IPS DF 6.9 (cell line): ENCODE measurements at places on chromosomes 2 and 18.

- H3K27ac ChIP-seq, result no peak overlapping the region
- no peaks in the 10 kb centered on the region for H3K36me3 ChIP-seq
These were observed 92.6 kb downstream of the EPB41L3 start for GRCh38 chr18:5451150-5451549.

GRCh38 chr2:150357770-150358467 is 129.5 kb downstream of the RND3 start:
- no peaks in the 10 kb centered on the region for H3K4me1 ChIP-seq
- no peaks in the 10 kb centered on the region for H3K36me3 ChIP-seq
- no peak overlapping the region for H3K4me3 ChIP-seq
- no peaks in the 10 kb centered on the region for H3K27me3 ChIP-seq
- H3K27ac ChIP-seq, result no peak overlapping the region

DNA sequence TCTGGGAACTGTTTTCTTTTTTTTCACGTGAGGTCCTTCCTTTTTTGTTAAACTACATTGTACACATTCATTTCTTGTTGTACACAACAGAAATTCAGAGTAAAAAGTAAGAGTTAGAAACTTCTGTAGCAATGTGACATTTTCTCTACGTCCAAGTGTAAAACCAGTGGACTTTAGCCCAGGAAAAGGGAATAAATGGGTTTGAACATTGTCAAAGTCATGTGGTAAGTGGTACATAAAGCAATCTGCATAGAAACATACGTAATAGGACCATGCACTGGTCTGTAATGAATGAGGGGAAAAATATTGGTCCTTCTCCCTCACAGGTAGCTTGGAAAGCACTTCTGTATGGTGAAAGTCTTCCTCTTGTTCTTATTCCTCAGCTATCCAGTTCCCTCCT is 421.4 kb downstream of the SETBP1 start:
- no peak for DNase-seq
- no peak overlapping the region for H3K4me3 ChIP-seq
- no peaks in the 10 kb centered on the region for H3K27me3 ChIP-seq
- no peaks in the 10 kb centered on the region for H3K36me3 ChIP-seq

GRCh38 chr18:42765302-42765701 is 350.2 kb downstream of the RIT2 start:
- no peaks in the 10 kb centered on the region for H3K27me3 ChIP-seq
- no peaks in the 10 kb centered on the region for H3K4me1 ChIP-seq
- H3K27ac ChIP-seq, result no peak overlapping the region
- no peak for DNase-seq

DNA sequence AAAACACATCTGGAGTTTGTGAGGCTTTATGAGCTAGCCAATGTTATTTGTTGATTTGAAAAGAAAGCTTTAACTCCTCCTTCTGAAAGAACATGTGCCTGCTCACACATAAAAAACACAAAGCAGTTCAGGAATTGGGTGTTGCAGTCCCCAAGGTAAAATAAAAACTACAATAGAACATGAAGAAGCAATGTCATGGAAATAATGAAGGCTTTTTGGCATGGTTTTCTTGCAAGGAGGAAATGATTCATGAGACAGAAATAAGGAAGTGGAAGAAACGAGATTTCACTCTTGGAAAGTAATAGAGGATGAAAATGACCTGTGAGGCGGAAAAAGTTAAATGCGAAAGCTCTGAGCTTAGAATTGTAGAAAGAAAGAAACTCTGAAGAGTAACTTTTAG is 81.1 kb downstream of the TRIB2 start:
- no peaks in the 10 kb centered on the region for H3K4me1 ChIP-seq
- no peaks in the 10 kb centered on the region for H3K36me3 ChIP-seq
- no peak for DNase-seq
- H3K27me3 ChIP-seq, result no peaks in the 10 kb centered on the region
- H3K27ac ChIP-seq, result no peak overlapping the region
- H3K4me3 ChIP-seq, result no peak overlapping the region

- no peak overlapping the region for H3K27ac ChIP-seq
- H3K4me1 ChIP-seq, result no peaks in the 10 kb centered on the region
- no peak for DNase-seq
- no peaks in the 10 kb centered on the region for H3K36me3 ChIP-seq
- no peak overlapping the region for H3K4me3 ChIP-seq
These were observed 91.5 kb downstream of the ALK start for GRCh38 chr2:29829841-29830240.

DNA sequence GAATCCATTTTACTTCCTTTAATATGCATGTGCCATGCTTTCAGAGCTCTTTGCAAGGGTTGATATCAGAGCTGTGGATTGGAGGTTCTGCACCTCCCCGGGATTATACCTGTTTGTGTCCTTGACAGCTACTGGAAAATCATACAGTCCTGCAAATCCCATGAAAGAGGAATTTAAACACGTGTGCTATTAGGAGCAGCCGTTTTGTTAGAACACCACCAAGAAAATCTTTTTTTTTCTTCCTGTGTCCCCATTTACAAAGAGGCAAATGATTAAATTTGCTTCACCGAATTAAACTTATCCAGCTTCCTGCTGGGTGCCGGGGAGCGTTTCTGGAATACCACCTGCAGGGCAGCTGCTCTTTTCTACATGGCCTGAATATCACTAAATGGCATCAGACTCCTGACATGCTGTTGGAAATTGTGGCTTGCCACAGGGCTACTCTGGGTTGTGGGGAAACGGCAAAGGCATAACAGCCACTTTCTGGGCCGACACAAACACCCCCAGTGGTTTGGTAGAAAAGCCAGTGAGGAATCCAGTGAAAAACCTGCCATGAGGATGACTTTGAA is 23.4 kb upstream of the SOX11 start:
- no peak overlapping the region for H3K4me3 ChIP-seq
- no peak overlapping the region for H3K27ac ChIP-seq
- H3K4me1 ChIP-seq, result no peaks in the 10 kb centered on the region
- DNase-seq, result no peak

DNA sequence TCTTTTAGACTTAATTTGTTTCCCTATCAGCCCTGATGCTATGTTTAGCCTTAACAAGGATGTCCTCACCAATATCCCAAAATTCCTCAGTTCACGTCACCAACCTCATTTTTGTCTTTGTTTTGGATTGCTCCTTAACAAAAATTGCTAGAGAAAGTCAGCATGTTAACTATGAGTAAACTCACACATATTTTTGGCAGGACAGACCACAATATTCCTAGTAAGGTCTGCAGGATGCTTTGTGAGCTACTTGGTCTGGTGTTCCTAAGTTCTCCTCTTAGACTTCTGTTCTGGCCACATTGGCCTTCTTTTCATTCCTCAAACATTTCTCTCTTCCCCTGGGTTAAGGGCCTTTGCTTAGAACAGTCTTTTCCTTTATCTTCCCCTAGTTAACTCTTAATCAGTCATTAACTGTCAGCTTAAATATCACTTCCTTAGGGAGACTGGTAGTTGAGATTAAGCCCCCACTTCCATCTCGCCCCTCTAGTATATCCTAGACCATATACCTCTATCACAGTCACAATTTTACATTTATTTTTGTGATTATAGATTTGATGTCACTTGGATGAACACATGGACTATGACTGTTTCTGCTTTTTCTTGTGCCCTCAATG is 116.2 kb downstream of the ADCYAP1 start:
- H3K4me3 ChIP-seq, result no peak overlapping the region
- H3K36me3 ChIP-seq, result no peaks in the 10 kb centered on the region
- no peak for DNase-seq
- H3K4me1 ChIP-seq, result no peaks in the 10 kb centered on the region; the same call in 1 of the 2 replicates
- no peak overlapping the region for H3K27ac ChIP-seq
- no peaks in the 10 kb centered on the region; the same call in 1 of the 2 replicates for H3K27me3 ChIP-seq

- H3K27ac ChIP-seq, result no peak overlapping the region
- H3K4me3 ChIP-seq, result no peak overlapping the region
- H3K4me1 ChIP-seq, result no peaks in the 10 kb centered on the region
- H3K36me3 ChIP-seq, result no peaks in the 10 kb centered on the region
- DNase-seq, result no peak
- H3K27me3 ChIP-seq, result no peaks in the 10 kb centered on the region
These were observed 41.4 kb upstream of the ALPP start for GRCh38 chr2:232336981-232337720.

DNA sequence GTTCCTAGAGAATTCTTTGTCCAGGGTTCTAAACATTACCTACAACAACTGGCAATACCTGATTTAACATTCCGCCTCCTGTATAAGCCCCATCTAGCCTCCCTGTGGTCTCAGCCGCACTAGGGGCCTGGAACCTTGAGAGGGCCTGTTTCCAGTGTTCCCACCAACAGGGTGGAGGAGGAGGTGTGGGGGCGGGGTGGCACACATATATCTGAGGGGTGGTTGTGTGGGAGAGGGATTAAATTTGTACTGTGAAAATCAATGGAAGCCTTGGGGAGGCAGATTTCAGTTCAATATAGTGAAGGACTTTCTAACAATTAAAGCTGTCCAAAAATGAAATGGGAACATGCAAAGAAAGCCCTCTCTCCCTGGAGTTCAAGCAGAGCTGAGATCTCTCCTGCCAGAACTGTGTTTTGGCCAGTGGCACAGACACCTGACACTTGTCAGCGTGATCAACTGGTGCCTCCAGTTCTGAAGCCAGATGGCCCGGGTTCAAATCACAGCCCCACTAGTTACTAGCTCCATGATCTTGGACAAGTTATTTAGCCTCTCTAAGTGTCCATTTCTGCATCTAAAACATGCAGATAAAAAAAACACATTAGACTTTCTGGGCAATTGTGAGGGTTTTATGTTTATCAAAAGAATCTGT is 17.0 kb upstream of the FZD7 start:
- 0 out of 2 replicates have a peak, but pooled peaks cover 2% of the 10 kb centered on the region for H3K4me1 ChIP-seq
- no peak for DNase-seq

DNA sequence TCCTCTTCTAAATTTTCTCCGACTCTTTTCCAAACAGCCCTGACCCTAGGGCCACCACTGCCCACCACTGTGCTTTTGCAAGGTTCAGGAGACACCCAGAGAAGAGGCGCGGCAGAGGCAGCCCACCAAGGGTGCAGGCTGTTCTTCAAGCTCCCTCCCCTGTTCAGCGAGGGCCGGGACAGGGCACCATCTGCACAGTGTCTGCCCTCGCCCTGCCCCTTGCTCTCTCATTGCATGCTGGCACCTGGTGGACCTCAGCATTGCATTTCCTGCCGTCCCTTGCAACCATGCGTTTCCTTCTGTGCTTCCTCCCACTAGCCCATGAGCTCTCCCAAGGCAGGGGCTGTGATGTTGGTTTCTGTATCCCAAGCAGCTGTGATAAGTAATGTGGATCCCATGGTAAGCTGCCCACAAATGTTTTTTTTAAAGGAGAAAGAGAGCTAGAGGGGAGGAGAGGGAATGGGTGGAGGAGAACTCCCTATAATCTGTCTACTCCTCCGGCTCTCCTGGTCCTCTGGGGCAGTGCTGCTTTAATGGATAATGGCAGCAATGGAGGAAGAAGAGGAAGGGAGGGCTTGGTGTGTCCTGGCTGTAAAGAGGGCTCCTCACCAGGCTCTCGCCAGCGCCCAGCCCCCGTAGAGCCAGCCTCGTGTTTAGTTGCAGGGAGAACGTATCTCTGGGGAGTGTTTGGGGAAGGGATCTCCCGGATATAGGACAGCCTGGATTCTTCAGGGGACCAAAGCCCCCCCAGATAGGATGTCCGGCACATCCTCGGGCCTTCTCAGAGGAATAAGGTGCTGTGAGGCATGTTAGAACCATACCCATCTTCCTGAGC is 15.6 kb upstream of the YWHAQ start:
- H3K27ac ChIP-seq, result no peak overlapping the region
- no peaks in the 10 kb centered on the region for H3K27me3 ChIP-seq
- no peaks in the 10 kb centered on the region for H3K36me3 ChIP-seq
- peaks cover 4% of the 10 kb centered on the region for H3K4me1 ChIP-seq
- no peak for DNase-seq
- no peak overlapping the region for H3K4me3 ChIP-seq

DNA sequence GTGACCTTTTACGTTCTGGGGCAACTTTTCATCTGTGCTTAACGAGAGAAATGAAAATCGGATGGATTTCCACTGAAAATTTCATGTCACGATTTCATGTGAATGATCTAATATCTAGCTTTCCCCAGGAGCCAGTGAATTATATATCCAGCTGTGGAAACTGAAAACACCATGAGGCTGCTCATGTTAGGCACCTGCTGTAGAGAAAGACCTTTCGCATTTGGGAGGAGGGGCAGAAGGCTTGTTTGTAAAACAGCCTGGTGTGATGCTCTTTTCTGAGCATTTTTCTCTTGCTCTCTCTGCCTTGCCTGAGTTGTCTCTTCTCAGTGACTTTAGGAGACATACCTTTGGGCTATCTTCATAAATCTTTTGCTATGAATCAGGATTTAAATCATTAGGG is 84.6 kb upstream of the CYP1B1 start:
- no peak overlapping the region for H3K4me3 ChIP-seq
- H3K36me3 ChIP-seq, result no peaks in the 10 kb centered on the region
- H3K27ac ChIP-seq, result no peak overlapping the region
- no peak for DNase-seq

DNA sequence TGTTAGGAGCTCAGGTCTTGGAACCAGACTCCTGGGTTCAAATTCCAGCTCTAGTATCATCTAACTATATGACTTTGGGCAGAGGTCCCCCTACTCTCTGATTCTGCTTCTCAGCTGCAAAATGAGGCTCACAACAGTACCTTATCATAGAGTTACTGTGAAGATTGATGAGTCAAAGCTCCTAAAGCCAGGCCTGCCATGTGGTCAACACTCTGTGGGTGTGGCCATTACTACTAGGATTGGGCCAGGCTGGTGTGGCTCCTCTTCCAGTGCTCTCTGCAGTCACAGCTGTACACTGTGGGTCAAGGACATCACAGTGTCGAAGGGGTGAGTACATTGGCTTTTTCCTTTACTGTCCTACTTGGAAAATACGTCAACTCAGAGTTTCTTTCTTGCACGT is 22.6 kb downstream of the CAPN13 start:
- no peaks in the 10 kb centered on the region for H3K27me3 ChIP-seq
- H3K4me1 ChIP-seq, result no peaks in the 10 kb centered on the region
- no peak overlapping the region for H3K4me3 ChIP-seq
- no peaks in the 10 kb centered on the region for H3K36me3 ChIP-seq

DNA sequence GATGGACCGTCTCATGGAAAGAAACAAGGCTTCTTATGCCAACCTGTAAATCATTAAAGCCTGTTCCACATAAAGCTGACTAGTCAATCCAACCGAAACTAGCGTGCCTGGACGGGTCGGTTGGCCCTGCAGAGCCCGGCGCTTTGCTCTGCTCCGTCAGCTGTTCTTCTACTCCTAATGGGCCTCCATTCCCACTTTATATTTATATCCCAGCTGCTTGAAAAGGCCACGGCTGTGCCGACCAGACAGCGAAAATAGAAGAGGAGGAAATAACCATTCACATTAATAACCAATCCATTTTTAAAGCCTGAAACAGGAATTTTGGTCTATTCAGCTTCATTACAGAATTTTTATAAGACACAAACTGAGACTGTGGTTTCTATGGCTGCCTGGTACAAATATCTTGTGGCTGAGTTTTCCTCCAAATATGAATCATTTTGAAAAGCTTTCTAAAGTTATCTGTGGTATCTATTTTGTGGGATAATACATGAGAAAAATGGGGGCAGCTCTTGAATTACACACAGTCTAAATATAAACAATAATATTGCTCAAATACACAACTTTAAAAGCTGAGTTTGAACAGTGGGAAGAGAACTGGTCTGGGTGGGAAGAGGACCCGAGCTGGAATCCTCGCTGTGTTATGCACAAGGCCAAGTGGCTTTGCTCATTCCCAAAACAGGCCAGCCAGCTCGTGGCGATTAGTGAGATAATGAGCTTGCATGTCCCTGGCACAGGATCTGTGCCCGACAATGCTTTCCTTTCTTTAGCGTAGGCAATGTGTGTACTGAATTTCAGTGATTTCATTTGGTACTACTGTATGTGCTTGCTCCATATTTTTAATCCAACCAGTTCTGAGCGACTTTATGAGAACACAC is 10.5 kb upstream of the FAM124B start:
- H3K4me3 ChIP-seq, result no peak overlapping the region
- H3K4me1 ChIP-seq, result 0 out of 2 replicates have a peak, but pooled peaks cover 1% of the 10 kb centered on the region
- no peak for DNase-seq
- H3K27ac ChIP-seq, result no peak overlapping the region
- no peaks in the 10 kb centered on the region for H3K27me3 ChIP-seq
- H3K36me3 ChIP-seq, result no peaks in the 10 kb centered on the region
